ENCODE measurements at places on chromosomes 5 and 9. TPM values are rescaled to one million over a fixed set of nuclear protein-coding genes. Genes with fewer than 3 reads are reported as not detected.

DNA sequence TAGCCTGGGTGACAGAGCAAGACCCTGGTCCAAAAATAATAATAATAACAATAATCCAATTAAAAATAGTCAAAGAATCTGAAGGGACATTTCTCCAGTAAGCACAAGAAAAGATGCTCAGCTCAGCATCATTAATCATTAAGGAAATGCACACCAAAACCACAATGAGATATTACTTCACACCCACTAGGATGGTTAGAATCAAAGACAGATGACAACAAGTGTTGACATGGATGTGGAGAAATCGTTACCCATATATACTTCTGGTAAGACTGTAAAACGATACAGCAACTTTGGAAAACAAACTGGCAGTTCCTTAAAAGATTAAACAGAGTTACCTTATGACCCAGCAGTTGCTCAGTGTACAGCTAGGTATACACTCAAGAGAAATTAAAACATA lies 5.3 kb upstream of the FANCG start:
- DNase-seq: no peak

- no peak for DNase-seq
Measured at GRCh38 chr9:127966416-127967150, 14.2 kb downstream of the EEIG1 start.

DNA sequence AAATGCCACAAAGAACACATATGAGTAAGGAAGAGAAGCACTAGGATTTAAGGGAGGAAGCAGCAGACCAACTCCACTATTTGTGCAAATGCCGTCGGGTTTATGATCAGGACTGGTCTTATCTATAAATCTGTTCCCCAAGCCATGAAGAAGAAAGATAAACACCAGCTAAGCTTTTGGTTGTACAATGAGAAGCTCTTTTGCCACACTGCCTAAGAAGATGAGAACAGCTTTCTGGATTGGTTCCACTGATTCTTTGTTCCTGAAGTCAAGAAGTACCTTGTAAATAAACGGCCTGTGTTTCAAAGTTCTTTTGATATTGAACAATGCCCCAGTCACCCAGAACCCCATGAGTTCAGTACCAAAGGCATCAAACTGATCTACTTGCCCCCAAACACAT lies 93.9 kb downstream of the RFX3 start:
- DNase-seq: no peak

C9orf43 gene
- not detected for total RNA-seq

DNA sequence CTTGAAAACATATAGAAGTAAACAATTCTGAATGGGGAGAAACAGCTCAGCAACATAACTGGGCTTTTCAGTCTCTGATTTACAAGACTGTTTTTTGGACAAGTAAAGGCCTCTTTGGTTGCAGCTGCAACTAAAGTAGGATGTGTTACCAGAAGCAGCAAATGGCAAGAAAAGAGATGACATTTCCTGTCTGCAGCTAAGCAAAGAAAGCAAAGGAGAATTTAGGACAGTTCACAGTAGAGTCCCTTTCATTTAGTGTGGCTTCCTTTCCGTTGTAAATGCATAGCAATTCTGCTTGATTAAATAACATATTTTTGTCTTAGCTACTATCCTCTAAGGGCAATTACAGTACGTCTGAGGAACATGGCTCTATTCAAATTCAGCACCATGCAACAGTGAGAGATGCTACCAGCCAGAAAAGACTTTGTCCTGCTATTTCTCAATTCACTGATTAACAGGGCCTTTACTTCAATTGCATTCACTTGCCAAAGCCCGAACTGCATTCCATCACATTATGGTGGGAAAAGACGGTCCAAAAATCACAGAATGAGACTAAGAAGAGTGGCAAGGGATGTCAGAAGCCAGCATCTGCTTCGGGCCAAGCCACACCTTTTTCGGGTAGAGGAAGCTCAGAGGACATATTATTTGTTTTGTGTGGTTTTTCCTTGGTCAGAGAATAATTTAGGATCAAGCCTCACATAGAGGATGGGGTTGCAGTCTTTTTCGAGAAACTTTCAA lies 107.7 kb downstream of the SEMA6A start:
- DNase-seq: no peak

DNA sequence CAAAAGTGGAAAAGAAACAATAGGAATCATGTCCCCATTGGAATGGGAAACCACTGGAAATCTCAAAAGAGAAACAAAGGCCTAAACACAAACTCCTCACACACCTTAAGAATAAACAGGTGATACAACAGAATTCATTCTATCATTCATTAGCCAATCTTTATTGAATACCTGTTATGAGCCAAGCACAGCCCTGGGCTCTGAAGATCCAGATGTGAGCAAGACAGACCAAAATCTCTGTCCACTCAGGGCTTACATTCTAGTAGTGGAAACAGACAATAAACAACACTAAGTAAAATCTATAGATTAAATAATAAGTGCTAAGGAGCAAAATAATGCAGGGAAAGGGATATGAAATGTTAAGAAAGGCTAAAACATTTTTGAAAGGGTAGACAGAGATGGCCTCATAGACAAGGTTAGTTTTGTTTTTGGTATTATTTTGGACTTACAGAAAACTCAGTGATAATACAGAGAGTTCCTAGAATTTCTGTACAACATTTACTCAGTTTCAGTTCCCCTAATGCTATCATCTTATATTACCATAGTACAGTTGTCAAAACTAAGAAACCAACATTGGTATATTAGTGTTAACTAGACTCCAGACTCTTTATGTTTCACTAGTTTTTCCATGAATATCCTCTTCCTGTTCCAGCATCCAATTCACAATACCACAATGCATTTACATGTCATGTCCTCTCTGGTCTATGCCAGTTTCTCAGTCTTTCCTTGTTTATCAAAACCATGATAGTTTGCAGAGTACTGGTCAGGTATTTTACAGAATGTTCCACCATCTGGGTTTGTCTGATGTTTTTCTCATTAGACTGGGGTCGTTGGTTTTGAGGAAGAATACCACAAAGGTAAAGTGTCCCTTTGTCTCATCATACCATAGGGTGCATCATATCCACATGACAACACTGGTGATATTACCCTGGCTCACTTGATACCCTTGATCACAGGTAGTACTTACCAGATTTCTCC lies 103.7 kb downstream of the SIL1 start:
- no peak for DNase-seq

GBA2 gene
- total RNA-seq: 32.7 TPM

TRPM3 gene
- not detected for total RNA-seq

- no peak for DNase-seq
Measured at GRCh38 chr9:7691909-7692308, 107.7 kb downstream of the DMAC1 start.

GRCh38 chr5:79200573-79201183 lies 35.3 kb upstream of the JMY start:
- DNase-seq: peak; percentile 13

PFN3 gene
- total RNA-seq: not detected

PCDHGC3 gene
- total RNA-seq: 42.3 TPM

DNA sequence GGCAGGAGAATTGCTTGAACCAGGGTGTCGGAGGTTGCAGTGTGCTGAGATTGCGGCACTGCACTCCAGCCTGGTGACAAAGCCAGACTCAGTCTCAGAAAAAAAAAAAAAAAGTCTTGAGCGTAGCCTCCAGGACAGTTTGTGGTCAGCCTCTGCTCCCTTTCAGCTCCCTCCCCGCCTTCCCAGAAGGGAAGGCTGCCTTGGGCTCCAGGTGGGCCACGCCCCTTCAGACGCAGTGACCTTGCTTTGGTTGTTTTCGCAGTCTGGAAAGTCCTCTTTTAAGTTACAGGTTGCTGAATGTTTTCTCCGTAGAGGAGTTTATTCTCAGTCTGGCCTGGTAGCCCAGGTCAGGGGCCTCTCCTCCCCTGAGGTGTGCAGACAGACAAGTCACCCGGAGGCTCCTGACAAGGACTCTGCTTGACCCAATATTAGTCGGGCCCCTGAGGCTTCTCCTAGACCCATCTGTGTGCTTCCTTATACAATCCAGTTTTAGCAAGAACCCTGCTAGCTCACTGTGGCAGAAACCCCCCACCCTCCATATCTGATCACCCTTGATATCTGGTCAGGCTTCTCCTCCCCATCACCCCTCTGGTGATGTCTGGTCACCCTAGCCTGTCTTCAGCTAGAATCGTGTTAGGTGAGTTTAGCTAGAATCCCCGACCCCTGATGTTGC lies 31.6 kb upstream of the N4BP3 start:
- no peak for DNase-seq

- DNase-seq: no peak
Measured at GRCh38 chr9:116154976-116155697, 1.5 kb downstream of the PAPPA start.

DNA sequence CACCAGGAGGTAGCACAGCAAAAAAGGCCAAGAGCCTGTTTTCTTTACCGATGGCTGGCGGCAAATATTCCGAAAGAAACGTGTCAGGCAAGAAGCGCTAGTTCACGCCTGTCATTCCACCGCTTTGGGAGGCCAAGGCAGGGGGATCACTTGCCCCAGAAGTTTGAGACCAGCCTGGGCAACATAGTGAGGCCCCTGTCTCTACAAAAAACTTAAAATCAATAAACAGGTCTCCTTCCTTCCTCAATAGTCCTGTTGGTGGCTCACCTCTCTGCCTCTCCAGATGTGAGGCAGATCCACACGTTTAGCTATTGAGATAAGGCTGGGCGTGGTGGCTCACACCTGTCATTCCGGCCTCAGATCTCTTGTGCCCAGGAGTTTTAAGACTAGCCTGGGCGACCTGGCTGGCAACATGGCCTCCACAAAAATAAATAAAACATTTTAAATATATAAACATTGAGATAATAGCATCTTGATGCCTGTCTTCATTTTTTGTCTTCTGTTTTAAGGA lies 1.3 kb upstream of the TMEM250 start:
- DNase-seq: no peak

DNA sequence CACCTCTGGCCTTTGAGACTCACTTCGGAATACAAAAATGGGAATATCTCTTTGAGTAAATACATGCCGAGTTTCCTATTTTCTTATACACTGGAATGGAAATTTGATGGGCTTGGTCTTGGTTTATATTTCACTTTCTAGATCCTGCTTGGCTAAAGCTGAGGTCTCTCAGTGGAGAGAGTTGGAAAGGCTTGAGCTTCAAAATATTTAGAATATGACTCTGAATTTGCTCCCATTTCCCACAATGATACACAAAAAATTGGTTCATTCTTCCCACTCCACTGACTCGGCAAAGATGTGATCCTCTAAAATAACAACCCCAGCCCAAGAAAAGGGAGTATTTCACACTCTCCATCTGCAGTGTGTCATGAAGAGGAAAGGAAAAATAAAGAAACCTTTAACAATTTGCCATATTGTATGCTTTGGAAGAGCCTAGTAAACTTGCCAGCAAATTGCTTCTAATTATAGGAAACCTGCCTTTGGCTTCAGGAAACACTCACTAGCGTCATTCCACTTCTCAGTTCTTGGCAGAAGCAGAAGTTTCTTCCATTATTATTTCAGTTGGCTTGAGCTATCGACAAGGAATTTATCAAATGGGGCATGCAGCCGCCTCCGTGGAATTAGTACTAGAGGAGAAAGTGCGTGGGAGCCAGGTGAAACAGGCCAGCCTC lies 302.9 kb downstream of the NSG2 start:
- DNase-seq: peak; percentile 60

DNA sequence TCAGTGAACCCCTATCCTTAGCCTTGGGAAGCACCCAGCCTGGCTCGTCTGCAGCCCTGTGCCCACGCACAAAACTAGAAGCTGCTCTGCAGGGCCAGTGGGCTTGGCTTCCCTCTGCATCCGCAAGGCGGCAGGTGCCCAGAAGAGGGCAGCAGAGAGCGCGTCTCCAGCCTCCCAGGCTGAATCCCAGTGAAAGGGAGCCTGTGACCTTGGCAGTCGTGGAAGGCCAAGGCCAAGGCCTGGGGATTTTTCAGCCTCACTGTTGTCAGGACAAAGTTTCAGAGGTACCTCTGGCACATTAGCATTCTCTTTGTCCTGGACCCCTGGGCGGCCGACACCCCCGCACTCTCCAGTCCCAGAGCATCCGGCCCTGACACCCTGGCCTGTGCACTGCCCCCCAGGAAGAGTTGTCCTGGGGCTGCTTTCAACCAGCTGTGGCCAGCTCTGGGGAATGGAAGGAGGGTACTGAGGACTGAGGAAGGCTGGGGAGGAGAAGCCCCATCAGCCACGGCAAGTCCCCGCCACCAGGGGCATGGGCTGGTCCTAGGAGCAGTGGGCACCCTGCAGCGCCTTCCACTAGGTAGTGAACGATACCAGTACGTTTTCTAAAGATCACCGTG lies 63.6 kb upstream of the IL17B start:
- DNase-seq: peak; percentile 84

GRCh38 chr9:68726489-68726888 lies 21.4 kb downstream of the PIP5K1B start:
- DNase-seq: no peak

SPATA31A3 gene
- total RNA-seq: not detected

DELE1 gene
- 84.9 TPM for total RNA-seq

- no peak for DNase-seq
Measured at GRCh38 chr9:37187292-37187691, 66.9 kb downstream of the ZCCHC7 start.

GRCh38 chr9:135969064-135969683 lies 8.0 kb upstream of the UBAC1 start:
- DNase-seq: no peak

- DNase-seq: no peak
Measured at GRCh38 chr5:88827997-88828396, 55.0 kb downstream of the MEF2C start.

GOLM1 gene
- 37.9 TPM for total RNA-seq

DNA sequence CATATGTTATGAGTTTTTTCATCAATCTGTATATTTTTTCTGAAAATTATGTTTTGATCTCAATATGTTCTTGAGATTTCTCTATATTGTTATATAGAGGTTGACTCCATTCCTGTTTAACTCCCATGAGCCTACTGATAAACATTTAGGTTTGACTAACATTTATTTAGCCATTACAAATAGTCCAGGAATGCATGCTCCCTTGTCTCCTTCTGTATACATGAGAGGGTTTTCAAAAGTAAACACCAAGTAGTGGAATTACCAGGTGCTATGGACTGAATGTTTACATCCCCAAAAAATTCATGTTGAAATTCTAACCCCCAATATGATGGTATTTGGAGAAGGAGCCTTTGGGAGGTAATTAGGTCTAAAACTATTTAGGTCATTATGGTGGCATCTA lies 3.5 kb upstream of the OR5C1 start:
- no peak for DNase-seq

FAM120A gene
- total RNA-seq: 37.9 TPM

RETREG1 gene
- total RNA-seq: 0.12 TPM
